NCI-H1694 (cell line): ENCODE measurements at places on chromosomes 12 and 14.

DNA sequence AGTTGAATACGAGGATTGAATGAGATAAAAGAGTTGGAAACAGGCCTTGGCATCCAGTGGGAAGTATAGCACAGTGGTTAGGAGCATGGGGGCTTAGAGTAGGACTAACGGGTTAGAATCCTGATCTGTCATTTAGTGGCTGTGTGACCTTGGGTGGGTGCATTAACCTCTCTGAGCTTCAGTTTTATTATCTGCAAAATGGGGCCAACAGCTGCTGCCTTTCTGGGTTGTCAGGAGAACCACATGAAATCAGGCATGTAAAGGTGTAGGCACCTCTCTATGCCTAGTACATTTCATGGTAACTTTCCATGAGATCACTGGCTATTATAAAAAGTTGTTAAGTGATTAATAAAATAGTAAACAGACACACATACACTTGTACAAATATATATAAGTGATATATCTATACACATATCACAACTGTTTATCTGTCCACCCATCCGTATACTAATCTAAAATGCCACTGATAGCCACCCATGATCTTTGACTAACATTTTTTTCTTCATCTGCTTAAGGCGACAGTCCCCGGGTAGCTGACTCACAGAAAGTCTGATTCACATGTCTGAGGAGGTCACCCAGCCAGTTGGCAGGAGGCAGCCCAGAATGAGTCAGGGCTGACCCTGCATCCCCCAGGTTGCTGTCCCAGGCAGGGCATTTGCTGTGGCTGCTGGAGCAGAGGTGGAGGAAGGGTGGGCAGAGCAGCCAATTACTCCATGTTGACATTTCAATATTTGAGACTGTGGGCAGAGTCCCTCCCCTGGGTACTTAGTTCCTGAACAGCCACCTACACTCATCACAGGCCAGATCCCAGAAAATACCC, 125.6 kb upstream of the NOS1 start:
- DNase-seq: no peak

DNA sequence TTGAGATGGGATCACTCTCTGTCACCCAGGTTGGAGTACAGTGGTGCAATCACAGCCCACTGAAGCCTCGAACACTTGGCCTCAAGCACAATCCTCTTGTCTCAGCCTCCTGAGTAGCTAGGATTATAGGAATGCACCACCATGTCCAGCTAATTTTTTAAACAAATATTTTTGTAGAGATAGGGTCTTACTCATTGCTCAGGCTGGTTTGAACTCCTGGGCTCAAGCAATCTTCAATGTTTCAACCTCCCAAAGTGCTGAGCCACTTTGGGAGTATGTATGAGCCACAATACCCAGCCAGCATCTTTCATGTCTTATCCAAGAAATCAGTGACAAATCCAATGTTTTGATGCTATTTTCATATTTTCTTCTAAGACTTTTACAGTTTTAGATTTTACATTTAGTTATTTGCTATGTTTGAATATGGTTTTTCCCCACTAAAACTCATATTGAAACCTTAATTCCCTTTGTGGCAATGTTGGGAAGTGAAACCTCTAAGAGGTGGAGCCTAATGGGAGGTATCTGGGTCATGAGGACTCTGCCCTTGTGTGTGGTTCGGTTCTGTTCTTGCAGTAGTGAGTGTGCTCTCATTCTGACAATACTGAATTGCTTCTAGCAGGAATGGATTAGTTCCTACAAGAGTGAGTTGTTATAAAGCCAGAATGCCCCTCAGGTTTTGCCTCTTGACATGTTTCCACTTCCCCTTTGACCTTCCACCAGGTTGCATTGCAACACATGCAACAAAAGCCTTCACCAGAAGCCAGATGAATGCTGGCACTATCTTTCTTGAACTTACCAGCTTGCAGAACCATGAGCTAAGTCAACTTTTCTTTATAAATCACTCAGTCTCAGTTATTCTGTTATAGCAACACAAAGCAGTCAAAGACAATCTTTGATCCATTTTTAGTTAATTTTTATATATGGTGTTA, 80.8 kb upstream of the AMIGO2 start:
- no peak for DNase-seq

DNA sequence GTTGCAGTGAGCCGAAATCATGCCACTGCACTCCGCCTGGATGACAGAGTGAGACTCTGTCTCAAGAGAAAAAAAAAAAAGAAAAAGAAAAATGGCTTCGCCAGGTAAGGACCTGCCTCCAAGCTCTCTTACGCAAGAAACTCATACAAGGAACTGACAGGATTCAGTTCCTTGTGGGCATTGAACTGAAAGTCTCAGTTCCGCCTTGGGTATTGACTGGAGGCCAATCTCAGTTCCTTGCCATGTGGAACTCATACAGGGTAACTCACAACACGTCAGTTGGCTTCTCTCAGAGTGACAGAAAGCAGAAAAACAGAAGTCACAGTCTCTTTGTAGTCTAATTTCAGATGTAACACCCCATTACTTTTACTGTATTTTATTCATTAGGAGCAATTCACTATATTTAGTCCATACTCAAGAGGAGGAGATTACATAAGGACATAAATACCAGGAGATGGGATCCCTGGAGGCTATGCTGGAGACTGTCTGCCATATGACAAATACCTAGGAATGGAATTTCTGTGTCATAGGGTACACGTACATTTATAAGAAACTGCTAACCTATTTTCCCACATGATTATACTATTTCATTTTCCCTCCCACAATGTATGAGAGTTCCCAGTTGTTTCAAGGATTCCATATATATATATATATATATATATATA, 11.4 kb upstream of the NOPCHAP1 start:
- DNase-seq: no peak

- DNase-seq: no peak
Observed at GRCh38 chr12:118119449-118119879, 15.7 kb upstream of the VSIG10 start.

DNA sequence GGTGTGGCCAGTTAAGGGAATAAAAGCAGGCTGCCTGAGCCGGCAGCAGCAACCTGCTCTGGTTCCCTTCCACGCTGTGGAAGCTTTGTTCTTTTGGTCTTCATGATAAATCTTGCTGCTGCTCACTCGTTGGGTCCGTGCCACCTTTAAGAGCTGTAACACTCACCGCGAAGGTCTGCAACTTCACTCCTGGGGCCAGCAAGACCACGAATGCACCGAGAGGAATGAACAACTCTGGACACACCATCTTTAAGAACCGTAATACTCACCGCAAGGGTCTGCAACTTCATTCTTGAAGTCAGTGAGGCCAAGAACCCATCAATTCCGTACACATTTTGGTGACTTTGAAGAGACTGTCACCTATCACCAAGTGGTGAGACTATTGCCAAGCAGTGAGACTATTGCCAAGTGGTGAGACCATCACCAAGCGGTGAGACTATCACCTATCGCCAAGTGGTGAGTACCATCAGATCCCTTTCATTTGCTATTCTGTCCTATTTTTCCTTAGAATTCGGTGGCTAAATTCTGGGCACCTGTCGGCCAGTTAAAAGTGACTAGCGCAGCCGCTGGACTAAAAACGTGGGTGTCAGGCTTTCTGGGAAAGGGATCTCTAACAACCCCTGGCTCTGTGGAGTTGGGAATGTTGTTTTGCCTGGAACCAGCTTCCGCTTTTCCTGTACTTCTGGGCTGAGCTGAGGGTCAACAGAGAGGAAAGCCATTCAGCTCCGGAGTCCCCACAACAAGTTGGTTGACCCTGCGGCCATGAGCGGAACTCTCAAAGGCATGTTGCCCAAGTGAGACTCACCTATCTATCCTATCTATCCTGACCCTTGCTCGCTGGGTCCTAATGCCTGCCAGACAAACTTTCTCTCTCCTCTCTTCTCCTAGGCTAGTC, at the start of gene DHRS2:
Gene DHRS2 (plus strand): TSS at position 48 of the 895 bp plus-strand sequence. CDS start 2,501 bp downstream, outside the sequence.
- no peak for DNase-seq

- no peak for DNase-seq
Observed at GRCh38 chr12:65446901-65447300, 168.4 kb downstream of the MSRB3 start.

DNA sequence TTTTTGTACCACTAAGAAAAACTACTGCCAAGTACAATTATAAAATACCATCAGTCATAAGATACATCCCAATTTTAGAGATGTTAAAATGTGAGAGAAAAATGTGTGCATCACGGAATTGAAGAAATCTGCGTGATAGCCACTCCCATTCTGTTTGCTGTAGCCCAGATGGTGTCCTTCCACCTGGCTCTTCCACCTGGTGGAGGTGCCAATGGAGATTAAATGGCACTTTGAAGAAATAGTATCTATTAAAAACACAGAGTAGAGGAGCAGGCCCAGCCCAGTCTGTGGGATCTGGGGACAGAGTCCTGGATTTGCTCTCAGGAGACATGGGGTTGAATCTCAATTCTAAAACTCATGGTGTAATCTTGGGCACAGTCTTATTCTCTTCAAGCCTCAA, 35.5 kb downstream of the TSPAN11 start:
- no peak for DNase-seq

GRCh38 chr14:69543341-69544115, 31.1 kb downstream of the CCDC177 start:
- no peak for DNase-seq
